ENCODE measurements at places on chromosomes 16 and 17. TPM values are rescaled to one million over a fixed set of nuclear protein-coding genes. Genes with fewer than 3 reads are reported as not detected.
A peak's percentile ranks its signal among the peaks of the same experiment; 100 is the strongest.

Gene EFNB3
- 0.42 TPM for total RNA-seq

DNA sequence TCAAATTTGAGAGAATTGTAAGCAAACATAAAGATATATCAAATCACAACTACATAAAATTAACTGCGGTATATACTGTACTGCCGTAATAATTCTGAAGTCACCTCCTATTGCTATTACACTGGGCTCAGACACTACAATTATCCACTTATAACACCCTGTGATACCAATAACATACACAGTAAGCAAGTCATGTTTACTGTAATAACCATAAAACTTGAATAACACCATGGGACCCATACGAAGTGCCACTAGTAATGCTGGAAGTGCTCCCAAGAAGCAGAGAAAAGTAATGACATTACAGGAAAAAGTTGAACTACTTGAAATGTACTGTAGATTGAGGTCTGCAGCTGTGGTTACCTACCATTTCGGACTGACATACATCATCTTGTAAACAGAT lies 24.0 kb downstream of the CMC2 start:
- DNase-seq = no peak

Gene ERN2
- total RNA-seq = 121 TPM

DNA sequence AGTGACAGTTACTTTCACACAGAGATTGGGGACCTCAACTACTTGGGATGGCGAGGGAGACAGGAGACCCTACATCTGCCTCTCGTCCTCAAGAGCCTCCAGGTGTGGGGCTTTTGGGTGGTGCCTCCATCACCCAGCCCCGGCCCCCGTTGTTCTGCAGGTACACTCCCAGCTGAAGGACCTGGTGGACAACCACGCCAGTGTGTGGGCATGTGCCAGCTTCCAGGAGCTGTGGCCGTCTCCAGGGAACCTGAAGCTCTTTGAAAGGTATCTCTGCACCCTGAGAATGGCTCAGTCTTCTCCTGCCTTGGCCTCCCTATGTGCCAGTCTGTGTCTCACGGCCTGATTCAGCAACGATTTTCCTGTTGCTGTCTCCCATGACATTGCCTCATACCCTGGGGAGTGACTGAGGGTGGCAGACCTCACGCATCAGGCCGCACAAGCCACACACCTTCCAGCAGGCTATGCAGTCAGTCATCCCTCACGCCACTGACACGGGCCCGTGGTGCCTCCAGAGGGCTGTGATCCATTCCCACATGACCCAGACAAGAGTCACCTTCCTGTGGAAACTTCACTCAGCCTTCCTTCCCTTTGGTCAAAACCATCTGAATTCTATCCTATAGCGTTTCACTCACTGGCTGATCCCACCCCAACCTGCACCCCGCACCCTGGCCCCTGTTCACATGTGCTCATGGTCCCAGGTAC lies 3.7 kb downstream of the CCNF start:
- DNase-seq = no peak

DNA sequence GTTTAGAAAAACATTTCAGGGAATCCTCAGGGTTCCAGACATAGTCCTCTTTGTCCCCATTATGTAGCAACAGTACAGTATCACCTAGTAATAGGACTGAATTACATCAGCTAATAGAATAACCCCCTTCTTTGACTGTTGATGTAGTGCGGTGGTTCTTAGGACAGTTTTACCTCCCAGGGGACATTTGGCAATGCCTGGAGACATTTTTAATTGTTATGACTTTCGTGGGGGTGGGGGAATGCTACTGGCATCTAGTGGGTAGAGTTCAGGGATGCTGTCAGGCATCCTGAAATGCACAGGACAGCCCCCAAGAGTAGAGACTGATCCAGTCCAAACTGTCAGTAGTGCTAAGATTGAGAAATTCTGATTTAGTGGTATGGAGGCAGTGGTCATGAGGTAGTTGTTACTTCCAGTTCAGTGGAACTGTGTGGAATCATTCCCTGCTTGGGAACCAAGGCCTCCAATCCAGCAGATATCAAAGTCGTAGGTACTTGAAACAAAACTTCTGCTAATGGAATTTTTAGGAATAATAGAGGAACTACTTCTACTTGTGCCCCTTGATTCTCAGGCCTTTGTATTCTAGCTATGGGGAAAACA lies 20.3 kb downstream of the NF1 start:
- DNase-seq = no peak

- peak; percentile 75 for DNase-seq
These were observed 4.0 kb downstream of the ENGASE start for GRCh38 chr17:79078476-79079190.

- no peak for DNase-seq
These were observed 47.9 kb upstream of the NKD1 start for GRCh38 chr16:50500171-50500874.

DNA sequence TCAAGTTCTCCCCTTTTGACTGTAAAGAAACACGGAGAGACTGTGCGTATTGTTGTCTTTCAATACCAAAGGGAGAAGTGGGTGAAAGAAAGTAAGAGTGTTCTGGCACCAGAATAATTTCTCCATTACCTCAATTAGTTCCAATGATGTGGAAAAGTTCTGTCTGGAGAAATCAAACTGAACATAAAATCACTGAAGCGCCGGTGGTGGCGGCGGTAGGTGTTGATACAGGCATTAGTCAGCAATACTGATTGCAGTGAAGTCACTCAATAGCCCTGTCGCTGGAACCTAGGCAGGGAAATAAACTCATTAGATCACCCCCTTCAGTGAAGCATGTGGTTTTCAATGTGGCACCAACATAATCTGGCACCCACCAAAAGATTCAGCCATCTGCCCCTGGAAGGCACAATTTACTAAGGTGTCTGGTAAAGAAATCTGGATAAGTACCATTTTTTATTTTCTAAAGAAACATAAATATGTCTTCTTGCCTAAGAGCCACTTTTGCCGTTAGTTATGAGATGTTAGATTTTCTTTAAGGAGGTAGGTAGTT lies 274.2 kb upstream of the SOX9 start:
- DNase-seq = no peak
